ENCODE measurements at places on chromosomes 6 and 20. TPM values are rescaled to one million over a fixed set of nuclear protein-coding genes. Genes with fewer than 3 reads are reported as not detected.

The CPNE5 gene
- total RNA-seq: 1.3 TPM

DNA sequence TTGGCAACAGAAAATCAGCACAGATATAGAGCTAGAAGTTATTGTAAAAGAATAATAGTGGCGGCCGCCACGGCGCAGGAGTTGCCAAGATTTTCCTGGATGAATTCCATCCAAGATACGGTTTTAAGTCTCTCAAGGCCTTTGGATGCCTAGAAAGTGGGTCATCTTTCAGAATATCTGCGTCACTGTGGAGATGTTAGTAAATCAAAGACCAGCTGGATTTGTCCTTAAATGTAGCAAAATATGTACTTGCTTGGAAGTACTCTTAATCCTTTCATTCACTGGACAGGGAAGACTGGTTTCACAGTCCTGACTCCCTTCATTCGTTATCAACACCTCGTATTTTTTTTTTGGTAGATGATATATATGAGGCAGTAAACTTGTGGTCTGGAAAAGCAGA is 83.0 kb downstream of the SLC22A3 start:
- peak; percentile 69 for DNase-seq

DNA sequence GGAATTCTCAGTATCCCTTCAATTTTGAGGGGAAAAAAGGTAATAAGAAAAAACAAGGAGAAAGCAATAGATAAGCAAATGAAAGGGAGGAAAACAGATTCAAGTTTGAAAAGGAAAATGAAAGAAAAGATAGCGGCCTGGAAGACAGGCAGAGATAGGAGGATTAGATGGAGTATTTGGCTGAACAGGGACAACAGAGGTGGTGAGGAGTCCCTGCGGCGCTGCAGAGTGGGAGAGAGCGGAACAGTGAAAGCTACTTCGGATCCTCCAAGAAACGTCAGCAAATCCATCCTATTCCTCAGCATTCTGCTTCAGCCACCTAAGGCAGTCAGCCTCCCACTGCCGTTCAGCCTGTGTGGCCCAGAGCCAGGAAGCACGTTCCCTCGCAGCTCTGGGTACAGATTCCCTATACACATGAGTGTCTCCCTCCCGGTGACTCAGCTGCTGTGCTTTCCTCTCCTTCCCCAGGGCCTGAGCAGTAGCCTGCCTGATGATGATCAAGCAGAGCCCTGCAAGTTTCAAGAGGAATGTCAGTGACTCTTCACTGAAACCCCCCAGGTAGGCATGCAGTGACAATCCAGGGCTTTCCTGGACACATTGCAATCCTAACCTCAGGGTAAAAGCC is 43.4 kb upstream of the CDYL start:
- peak; percentile 18 for DNase-seq

DNA sequence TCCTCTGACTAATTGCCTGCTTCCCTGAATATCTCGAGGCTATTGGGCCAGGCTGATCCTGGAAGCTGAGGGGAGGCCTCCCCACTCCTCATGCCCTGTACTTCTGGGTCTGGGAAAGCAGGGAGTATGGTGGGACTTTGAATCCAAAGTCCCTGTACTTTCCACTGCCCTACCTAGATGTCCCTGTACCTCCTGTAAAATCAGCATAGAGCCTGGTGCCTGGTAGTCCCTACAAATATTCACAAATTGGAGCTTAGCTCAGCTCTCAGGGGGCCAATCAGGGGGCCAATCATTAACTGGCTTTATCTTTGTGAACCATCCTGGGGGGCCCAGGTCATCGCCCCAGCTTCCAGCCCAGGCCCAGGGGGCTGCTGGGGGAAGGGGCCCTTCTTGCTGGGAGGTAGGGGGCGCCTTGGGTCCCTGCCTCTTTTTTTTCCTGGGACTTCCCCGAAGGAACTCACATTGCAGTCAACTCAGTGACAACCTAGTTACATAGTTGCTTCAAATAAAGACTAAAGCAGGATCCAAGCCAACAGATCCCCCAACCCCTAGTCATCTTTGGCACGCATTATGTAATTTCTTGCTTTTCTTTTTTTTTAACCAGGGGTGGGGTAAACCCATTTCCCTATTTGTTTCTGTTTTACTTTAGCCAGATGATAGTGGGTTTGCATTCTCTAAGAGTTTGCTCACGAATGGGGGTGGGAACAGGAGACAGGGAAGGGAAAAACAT is 6.9 kb upstream of the VEGFA start:
- DNase-seq: no peak

DNA sequence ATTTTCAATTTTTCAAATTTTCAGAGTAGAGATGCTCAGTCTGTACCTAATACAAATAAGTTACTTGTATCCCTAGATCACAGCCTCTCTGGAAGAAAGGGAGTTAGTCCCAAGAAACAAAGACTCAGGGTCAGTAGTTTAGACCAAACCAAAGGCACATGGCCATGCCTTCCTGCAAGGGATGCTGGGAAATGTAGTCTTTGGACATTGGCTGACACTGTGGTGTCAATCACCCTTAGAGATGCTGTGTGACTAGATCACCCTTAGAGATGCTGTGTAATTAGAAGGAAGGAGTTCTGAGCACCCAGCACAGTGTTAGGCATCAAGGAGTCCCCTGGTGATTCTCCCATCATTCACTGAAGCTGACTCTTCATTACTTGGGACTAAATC is 202.1 kb downstream of the NFATC2 start:
- DNase-seq: no peak

The RRP36 gene
- total RNA-seq: 40.6 TPM

- peak; percentile 38 for DNase-seq
Observed at GRCh38 chr20:49676581-49677291, 36.9 kb downstream of the B4GALT5 start.

The FRS3 gene
- 6.3 TPM for total RNA-seq

The SLC35B2 gene
- total RNA-seq: 50.8 TPM

DNA sequence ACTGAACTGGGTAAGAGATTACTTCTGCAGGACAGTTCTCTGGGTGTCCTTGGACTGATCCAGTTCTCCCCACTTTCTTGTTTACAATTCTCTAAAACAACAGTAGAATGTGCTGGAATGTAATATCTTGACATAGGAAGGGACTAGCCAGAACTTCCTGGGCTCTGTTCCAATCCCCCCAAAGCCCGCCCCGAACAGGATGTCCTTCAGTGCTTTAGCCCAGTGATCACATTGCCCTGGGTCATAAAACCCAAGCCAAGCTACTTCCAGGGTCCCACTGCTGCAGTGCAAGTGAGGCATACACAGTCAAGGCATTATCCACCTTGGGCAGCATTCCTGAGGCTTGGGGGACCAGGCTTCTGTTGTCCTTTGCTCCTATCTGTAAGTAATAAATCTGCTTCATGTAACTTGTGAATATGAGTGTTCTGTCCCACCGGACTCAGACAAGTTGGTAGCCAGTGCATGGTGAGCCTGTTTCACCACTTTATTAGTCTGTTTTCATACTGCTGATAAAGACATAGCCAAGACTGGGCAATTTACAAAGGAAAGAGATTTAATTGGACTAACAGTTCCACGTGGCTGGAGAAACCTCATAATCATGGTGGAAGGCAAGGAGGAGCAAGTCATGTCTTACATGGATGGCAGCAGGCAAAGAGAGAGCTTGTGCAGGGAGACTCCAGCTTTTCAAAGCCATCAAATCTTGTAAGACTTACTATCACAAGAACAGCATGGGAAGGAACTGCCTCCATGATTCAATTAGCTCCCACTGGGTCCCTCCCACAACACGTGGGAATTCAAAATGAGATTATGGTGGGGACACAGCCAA is 23.5 kb downstream of the FITM2 start:
- peak; percentile 47 for DNase-seq

- peak; percentile 34 for DNase-seq
Observed at GRCh38 chr20:47489448-47489872, 12.2 kb upstream of the NCOA3 start.

GRCh38 chr20:61930776-61931475 is 134.8 kb downstream of the TAF4 start:
- no peak for DNase-seq

- no peak for DNase-seq
Observed at GRCh38 chr6:135496800-135497411, 634 bp downstream of the AHI1 start.

DNA sequence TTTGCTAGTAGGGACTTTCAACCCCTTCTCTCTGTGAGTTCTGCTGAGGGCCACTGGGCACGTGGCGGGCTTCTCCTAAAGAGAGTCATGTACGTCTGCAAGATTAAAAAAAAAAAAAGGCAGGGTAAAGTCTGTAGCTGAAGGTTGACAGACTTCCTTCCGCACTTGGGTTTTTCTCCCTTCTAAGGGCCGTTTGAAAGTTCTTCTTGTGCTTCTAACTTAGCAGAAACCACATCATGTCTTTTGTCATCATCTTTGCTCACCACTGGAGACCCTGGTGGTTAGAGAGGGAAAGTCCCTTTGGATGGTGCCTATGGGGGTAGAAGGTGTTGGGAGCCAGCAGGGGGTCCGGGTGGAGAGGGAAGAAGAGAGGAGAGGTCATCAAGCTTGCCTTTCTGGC is 31.4 kb downstream of the PRDM1 start:
- DNase-seq: no peak

DNA sequence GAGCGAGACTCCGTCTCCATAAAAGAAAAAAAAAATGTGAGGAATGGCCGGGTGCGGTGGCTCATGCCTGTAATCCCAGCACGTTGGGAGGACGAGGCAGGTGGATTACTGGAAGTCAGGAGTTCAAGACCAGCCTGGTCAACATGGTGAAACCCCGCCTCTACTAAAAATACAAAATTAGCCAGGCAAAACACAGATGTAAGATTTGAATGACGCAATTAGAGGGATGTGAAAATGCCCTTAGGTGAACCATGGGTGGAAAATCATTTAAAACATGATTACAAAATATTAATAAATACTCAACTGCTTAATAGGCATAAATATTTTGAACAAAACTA is 20.9 kb downstream of the COL9A3 start:
- no peak for DNase-seq

The SPTLC3 gene
- total RNA-seq: 26.7 TPM

DNA sequence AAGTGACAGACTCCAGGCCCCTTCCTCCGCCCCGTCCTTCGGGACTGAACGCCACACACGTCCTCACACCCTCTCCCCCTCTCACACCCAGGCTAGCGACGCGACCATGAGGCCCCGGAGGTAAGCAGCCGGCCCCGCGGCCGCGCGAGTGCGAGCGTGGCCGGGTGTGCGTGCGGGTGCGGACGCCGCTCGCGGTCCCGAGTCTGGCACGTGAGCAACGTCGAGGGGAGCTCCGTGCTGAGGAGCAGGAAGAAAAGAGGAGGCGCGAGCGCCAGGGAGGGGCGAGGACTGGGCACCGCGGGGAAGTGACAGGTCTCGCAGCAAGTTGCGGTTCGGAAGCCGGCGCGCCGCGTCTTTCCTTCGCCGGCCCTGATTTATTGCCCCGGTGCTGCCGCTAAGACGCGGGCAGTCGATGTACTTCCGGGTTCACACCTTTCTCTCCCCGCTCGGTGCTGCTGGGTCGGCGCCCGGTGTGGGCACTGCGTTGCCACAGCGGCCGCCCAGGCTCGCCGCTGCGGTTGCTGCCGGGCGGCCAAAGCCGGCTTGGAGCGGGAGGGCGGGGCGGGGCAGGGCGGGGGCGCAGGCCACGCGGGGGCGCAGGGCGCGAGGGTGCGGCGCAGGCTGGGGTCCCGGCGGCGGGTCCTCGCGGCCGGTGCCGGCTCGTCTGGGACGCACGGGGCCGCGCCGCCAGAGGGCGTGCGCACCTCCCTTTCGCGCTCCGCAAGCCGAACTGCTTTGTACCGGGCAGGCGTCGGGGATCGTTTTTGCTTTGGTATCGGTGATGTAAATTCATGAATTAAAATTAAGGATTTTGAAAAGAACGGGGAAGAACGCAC is 15.8 kb upstream of the LIN28B start:
- DNase-seq: no peak

- DNase-seq: no peak
Observed at GRCh38 chr20:48260129-48260756, 475.0 kb upstream of the SULF2 start.

The ECT2L gene
- total RNA-seq: 0.14 TPM

The BCAS1 gene
- 13.2 TPM for total RNA-seq

DNA sequence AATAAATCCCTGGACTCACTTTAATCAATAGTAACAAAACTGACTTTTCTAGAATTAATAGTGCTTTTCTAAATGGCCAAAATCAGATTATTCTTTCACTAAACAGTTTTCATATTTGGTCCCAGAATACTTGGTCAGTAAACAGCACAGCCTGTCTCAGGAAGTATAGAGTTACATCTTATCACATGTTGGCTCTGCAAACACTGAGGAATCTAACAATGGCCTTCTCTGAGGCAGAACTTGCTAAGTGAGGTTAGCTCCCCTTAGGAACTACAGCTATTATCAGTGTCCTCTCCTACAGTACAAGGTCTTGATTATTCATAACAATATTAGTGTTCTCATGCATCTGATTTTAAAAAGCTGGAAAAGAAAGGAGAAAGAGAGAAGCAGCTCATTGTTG is 1622.8 kb downstream of the HACE1 start:
- no peak for DNase-seq

DNA sequence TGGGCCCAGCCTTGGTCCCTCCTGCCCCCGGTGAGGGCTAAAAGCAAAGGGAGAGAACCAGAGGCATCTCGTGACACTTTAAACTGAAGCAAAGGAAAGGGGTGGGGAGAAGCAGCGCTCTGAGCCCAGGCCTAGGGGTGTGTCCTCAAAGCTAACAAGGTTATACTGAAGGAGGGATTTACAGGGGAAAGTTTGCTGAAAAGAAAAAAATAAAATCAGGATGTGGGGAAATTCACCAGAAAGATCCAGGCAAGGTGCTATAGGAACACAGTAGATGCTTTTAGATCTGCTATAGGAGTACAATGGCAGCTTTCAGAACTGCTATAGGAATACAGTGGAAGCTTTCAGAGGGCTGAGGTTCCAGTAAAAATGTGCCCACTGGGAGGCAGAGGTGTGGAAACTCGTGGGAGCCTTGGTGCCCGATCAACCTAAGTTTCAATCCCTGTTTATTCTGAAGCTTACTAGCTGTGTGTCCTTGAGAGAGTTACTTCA is at the start of gene COL9A1:
Gene COL9A1, minus strand, starts transcription at position 51 of the 492 bp plus-strand sequence. CDS start 160 bp downstream, outside the sequence.
- no peak for DNase-seq

- no peak for DNase-seq
Observed at GRCh38 chr6:157107915-157108651, 215.2 kb downstream of the TMEM242 start.

The POPDC3 gene
- 0.26 TPM for total RNA-seq

DNA sequence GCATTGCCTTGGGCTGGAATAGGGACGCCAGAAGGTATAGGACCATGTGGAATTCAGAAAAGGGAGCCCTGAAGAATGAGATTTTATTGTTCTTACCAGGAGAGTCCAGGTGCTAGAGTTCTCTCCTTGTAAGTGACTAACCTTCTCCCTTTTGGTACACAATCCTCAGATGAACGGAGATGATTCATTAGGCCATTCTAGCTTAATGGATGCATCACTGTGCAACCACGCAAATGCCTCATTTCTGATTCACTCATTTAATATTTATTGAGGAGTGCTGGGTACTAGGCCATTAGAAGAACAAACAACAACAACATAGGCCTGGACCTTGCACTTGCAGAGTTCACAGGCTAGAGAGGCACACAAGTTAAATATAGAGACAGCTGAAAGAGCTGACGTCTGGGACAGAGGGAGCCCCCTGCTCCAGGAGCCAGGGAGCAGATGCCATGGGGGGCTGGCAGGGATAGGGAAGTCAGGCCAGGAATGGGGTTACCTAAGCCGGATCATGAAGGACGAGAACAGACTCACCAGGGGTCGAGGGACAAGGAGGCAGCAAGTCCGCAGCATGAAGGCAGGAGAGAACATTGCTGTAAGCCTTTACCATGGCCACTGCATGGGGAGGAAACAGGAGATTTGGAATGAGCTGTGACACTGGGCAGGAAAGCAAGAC is 179.5 kb upstream of the AKAP12 start:
- DNase-seq: no peak

GRCh38 chr20:49993301-49993751 is 10.5 kb downstream of the SNAI1 start:
- DNase-seq: no peak
